T follicular helper cell (primary cell): ENCODE measurements at places on chromosomes 5 and 9.

DNA sequence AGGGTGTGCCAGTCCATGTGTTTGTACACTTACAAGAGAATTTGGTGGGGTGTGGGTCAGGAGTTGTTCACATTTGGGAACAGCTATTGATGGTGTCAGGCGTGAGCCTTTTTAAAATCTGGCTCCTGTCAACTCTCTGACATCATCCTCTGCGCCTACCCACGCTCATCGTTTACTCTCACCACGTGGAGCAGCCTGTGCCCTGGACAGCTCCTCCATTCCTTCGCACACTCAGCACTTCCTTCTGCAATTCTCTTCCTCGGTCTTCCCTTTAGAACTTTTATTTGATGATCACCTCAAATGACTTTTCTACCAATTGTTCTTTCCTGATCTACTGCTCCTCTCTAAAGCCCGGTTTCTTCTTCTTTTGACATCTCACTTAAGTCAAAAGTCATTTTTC, 42.1 kb upstream of the GNAQ start:
- no peak for DNase-seq

DNA sequence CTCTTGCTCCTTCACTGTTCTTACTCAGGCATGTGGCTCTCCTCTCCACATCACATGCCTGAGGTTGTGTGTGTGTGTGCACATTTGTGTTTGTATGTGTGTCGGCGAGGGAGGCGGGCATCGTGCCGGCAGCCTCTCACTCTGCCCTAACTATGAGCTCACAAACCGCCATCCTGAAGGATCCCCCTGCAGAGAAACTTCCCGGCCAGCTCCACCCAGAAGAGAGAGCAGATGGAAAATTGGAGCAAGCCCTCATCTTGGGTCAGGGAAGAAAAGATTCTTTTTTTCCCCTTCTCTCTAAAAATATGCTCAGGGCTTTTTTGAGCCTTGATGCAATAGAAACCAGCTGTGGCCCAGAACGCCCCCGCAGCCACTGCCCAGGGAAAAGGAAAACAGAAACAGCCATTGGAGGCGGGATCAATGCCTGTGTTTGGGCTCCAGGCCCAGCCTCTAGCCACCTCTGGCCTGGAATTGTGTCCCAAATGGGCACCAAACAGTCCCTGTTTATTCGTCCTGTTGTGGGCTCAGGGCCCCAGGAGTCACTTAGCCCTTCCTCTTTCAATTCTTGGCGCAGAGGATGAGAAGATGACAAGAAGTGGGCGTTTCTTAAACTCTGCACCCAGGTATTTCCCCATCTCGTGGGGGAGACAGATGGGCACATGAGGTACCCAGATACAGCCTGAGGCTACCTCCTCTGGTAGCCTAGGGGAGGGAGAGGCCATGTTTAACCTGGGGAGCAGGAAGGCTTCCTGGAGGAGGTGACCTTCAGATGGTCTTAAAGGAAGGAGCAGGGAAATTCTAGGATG, 151.5 kb downstream of the RGS3 start:
- DNase-seq = no peak

DNA sequence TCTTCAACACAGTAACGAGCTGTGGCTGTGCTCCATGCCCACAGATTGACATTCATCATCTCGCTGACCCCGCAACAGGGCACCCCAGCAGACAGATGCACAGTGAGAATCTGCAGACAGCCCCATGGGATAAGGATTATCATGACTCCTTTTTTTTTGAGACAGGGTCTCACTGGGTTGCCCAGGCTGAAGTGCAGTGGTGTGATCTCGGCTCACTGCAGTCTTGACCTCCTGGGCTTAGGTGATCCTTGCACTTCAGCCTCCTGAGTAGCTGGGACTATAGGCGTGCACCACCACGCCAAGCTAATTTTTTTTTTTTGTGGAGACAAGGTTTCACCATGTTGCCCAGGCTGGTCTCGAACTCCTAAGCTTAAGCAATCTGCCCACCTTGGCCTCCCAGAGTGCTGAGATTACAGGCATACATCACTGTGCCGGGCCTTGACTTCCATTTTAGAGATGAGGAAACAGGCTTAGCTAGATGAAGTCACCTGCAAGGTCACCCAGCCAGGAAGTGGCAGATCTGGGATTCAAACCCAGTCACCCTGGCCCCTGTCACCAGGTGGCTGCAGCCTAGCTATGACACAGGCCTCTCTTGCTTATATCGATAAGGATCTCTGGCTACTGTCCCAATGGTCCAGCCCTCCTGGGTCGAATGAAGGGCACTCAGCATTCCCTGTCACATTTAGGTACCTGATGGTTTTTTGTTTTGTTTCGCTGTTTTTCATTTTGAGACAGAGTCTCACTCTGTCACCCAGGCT, 5.1 kb downstream of the AIF1L start:
- DNase-seq = no peak

DNA sequence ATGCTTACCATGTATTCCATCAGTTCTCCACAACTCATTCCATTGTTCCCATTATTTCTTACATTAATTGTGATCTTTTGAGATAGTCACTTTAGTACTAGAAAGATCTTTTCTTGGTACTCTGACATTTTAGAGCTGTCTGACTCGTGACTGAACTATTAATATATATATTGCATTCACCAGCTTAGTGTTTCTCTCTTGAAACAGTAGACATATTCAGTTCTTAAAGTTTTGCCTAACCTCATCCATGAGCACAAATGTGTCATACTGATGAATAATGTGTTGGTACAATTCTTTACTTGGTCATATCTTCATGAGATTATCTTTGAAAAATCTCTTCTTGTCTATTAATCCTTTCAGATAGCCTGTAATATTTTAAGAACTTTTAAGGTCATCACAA, 74.3 kb downstream of the NLN start:
- DNase-seq = no peak

GRCh38 chr5:148941810-148942209, 115.4 kb downstream of the ADRB2 start:
- no peak for DNase-seq

DNA sequence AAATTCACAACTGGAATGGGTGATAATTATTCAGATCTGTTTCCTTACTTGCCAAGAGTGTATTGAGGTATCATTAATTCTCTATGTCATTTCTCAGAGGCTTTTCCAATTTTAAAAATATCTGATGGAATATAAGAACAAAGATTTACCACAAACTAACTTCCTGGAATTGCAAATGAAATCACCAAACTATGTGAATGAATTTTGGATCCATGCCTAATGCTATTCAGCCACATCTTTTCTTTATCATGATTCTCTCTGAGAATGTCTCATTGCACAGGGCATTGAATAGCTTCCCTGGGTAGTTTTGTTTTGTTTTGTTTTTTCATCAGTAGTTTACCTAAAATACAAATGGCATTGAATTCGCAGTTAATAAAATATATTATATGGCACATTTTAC, 146.9 kb upstream of the FBN2 start:
- no peak for DNase-seq

DNA sequence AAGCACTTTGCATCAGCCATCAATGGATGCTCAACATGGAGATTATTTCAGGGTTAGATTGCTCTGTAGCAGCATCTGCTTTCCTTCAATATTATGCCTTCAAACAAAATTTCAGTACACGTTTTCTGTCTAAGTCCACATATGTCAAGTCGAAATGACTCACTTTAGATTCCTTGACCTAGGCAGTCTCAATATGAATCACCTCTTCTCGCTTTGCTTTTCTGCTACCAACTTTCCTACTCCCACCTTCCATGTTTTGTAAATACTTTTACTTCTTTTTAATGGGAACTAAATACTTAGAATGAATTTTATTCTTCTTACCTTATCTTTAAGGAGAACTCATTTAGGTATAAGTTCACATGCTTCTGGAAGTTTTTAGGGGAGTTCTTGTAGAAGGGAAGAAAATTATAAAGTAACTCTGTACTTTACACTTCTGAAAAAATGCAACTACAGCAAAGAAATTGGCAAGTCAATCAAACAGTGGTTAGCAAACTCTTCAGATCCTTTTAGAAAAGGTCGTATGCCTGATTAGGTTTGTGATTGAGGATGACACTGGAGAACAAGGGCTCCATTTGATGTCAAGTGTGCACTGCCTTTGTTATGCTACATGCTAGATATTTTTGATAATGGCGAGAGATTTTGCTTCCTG, 478.5 kb upstream of the SMARCA2 start:
- DNase-seq = no peak

GRCh38 chr5:167413506-167413905, 877.9 kb upstream of the WWC1 start:
- no peak for DNase-seq

- DNase-seq = no peak
Measured at GRCh38 chr5:138469540-138470321, 4.5 kb downstream of the EGR1 start.

DNA sequence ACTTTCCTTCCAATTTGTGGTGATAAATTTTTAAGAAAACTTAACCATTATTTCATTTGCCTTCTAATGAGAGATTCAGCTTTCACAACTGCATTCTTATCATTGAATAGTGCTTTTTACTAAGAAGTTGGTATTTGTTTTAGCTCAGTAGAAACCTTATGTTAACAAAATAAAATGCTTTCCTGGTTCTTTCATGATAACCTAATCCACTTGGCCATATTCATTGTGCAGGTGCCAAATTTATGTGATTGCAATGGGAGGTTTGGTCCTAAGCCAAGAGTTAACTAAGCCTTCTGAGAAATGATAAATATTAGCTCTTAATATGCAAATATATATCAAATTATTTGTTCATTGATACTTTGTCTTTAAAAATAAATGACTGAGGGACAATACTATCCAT, 141.1 kb upstream of the TLE4 start:
- no peak for DNase-seq

- DNase-seq = no peak
Measured at GRCh38 chr5:6822556-6823343, 109.5 kb downstream of the TENT4A start.

DNA sequence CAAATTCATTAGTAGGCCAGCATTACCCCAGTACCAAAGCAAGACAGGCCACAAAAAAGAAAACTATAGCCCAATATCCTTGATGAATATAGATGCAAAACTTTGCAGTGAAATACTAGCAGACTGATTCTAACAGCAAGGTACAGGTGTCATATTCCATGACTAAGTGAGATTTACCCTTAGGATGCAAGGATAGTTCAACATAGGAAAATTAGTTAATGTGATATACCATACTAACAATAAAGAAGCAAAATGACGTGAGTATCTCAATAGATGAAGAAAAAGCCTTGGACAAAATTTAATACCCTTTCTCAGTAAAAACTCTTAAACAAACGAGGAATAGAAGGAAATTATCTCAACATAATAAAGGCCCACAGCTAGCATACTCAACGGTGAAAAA, 13.3 kb downstream of the ZNF131 start:
- DNase-seq = no peak

DNA sequence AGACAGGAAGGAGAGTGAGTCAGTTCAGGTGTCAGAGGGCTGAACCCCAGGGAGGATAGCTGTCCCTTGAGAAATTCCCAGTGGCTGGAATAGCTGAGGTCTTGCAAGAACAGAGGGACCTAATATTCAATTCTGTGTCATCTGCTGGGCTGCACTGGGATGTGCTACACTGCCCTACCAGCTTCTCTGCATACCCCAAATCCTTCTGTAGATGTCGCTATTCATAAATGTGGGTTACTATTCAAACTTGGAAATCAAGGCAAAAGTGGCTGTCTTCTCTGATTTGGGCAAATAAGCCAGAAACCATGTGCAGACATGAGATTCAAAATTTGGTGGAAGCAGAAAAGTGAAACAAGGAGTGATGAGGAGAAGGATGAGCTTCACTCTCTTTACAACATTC, 16.3 kb downstream of the TNFSF8 start:
- DNase-seq = no peak

GRCh38 chr5:33890131-33891032, 1.4 kb downstream of the ADAMTS12 start:
- DNase-seq = no peak

DNA sequence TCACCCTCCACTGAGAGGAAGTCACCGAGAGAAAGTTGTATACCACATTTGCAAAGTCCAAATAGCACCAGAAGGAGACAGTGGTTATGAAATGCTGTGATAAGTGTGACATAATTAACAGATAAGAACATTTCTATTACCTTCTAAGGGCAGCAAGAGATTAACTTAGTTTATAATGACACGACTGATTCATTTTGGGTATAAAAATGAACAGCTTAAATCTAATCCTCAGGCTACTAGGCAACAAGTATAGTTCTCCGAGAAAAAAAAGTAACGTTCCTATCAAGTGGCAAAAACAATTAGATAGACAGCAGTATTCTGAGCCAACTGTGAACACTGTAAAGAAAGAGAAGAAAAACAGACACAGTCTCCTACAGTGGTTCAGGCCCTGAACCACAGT, 431.2 kb upstream of the GRAMD2B start:
- DNase-seq = no peak

- DNase-seq = no peak
Measured at GRCh38 chr5:149452665-149453617, 73.8 kb upstream of the IL17B start.

DNA sequence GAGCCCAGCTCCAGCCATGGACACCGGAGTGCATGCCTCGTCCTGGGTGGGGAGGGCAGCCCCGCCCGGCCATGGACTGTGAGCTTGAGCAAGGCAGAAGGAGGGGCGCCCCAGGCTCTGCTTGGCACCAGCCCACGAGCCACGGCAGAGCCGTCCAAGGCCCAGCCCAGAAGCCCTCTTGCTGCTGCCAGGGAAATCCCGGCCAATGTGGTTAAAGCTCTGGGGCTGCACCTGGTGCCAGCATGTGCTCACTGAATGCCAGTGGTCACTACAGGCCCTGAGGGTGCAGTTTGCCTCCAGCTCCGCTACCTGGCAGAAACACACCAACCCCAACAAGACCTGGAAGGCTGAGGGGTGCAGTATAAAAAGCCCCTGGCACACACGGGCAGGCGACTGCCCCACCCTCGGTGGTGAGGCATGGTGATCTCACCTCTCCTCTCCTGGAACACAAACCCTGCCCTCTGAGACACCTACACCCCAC, 11.8 kb downstream of the BRD3 start:
- DNase-seq = no peak

DNA sequence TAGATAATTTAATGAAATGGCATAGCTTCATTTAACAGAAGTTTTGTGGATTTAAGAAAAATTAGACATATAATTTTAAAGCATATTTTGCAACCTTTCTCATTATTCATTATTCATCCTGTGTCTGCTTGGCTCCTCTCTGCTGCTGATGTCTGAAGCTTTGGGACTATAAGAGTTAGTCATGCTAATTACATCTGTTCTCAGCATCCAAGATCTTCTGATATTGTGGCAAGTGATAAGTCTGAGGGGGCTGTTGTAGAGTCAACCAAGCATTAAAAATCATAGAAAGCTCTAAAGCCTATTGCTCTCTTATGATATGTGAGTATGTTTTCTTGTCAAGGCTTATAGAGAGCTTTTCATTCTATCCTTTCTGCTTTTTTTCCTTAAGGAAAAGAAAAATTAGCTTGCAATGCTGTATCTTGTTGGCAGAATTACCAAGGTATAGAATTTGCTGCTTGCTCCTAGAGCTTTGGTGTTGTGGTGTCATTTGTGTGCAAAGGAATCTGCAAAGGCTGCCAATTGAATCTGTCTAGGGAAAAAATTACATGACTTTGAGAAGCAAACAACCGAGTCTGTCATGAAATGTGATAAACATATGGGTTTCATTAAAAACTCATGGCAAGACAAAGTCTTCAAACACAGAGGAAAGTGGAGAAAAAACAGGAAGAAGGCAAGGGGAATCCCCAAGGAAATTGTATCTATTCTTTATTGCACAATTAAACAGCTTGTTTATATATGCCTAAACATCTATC, 156.1 kb upstream of the DAB2 start:
- no peak for DNase-seq
